Renal cortical epithelial cell (primary cell): ENCODE measurements at places on chromosomes 6 and 20.

DNA sequence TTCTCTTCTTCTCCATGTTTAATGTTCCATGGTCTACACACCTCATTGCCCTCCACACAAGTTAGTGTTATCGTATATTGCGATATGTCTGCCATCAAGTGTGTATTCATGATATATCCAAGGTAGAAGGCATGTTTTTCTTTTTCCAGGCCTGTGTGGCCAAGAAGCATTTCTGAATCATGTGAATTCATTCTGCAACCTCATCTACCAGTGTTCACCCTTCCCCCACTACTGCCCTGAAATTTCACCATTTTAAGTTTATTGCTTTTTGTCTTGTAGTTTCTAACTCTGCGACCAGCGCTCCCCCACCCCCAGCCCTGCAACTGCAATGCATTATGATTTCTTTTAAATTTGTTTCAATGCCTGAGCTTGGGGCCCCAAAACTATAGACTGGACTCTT lies 618.0 kb upstream of the FLRT3 start:
- no peak for DNase-seq

DNA sequence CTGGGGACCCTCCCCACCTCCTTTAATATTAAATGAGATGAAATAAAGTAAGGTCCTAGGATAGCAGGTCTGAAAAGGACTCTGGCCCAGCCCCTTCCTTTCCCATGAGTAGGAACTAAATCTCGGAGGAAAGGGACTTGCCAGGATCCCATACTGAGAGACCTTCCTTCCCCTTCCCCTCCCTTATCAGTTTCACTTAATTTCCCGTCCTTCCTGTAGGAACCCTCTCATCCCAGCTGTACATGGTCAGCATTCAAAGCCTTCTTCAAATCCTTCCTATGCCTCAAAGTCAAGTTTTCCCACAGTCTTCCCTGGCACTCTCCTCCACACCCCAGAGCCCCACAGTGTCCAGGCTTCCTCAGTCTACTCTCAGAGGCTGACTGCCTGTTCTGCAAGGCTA lies 71.3 kb upstream of the MYL9 start:
- no peak for DNase-seq

DNA sequence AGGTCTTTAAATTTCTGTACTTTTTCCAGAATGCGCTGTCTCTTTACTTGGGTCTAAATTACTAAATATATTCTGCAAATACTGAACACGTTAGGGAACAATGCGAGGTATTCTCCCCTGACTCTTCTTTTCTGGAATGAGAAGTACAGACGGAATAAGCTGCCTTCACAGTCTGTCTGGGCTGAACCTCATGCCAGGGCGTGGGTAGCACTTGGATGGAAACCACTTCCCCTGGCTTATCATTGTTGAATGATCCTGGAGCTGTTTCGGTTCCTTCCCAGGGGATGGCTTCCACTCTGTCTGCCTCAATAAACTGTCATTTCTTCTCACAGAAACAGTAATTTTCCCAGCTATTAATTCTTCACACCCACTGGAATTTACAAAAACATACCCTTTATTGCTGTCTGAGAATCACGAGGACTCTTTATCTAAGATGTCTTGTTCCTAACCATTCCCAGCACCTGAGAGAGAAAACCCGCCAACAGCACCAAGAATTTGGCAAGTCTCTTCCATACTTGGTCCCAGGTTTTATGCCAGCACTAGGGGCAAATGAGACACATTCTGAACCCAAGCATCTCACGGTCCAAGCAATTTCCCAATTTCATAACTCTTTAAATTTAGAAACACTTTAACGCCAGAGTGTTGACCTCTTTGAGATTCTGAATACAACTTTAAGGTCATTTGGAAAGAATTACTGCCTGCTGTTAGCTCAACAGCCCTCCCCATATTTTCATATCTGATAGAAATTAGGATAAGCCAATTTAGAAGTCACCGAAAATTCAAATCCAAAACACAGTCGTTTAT lies 43.2 kb upstream of the ADGRF5 start:
- DNase-seq = no peak

GRCh38 chr6:47141171-47141570 lies 99.0 kb upstream of the ADGRF1 start:
- no peak for DNase-seq

DNA sequence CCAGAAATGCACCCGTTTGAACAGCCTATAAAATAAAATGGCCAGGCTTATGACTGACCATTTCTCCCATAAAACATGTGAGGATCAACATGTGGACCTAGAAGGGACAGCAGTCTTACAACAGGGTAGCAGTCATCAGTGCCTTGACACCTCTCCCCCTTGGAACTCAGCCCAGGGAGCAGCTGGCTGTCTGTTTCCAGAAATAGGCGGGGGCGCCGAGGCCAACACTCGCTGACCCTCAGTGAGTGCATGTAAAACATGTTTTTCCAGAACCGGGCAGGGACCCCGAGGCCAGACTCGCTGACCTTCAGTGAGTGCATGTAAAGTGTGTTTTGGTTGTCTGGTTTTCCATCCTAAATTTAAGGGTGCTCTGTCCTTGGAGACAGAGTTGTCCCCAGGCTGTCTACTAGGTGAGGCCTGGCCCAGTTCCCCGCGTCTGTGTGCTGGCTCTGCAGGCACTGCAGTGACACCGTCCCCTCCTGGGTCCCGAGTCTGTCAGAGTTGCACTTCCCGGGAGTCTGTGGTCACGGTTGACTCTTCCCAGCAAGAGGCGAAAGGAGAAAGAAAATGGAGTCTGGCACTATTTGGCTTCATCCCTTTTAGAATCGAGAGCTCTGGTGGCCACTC lies 19.8 kb upstream of the ADRM1 start:
- no peak for DNase-seq

- DNase-seq = no peak
Observed at GRCh38 chr6:138526822-138527235, 27.5 kb upstream of the NHSL1 start.

- no peak for DNase-seq
Observed at GRCh38 chr6:14197118-14197517, 79.5 kb downstream of the CD83 start.

- DNase-seq = no peak
Observed at GRCh38 chr20:58081846-58082245, 146.6 kb downstream of the ANKRD60 start.

GRCh38 chr6:115832186-115832585 lies 228.5 kb downstream of the FRK start:
- DNase-seq = no peak

- DNase-seq = no peak
Observed at GRCh38 chr6:31765559-31765909, 3.1 kb downstream of the SAPCD1 start.

DNA sequence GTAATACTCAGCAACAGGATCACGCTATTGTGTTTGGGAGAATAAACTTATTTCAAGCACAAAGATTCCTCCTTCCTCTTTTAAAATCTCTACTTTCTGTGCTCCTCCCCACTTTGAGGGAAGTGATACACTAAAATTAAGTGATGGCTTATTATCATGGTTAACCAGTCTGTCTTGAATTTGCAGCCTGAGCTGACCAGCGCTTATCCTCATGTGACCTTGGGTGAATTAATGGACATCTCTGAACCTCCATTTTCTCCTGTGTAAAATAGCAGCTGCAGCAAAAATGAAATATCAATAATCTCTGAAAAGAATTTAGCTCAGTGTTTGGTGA lies 222.6 kb downstream of the BCAS1 start:
- DNase-seq = no peak

GRCh38 chr6:137696765-137697164 lies 170.3 kb upstream of the TNFAIP3 start:
- no peak for DNase-seq

DNA sequence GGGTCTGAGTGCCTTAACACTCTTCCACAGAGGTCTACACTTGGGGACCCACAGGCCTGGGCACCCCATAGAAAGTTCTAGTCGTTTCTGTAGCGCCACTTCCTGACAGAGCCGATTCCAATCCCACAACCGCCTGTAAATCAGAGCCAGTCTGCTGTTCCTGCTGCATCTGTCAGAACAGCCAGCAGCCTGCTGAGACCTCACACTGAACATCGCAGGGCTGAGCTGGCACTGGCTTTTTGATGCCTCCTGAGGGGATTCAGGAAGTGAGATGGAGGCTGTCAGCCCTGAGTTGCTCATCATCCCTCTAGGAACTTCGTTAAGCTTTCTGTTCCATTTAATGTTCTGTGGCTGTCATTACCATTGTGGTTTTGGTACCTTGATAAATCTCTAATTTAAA lies 48.9 kb downstream of the DCBLD1 start:
- no peak for DNase-seq

DNA sequence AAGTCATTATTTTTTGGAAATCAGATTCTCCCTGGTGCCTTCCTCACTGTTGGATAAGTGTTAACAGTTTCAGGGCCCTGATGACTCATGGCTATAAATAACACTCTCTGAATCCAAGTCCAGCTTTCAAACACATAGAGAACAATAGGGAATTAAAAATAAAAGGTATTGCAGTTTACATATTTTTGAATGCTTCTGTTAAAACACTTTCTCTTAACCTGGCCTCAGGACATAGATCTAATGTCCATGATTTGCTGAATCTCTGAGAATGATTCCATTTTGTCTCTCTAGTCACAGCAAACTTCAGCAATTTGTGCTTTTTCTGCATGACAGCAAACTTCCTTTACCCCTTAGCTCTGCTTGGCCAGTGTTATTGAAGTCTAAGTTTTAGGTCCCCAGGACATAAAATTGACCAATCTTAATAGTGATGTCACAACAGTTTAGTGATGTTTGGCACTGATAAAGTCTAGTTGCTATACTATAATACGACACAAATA lies 1192.4 kb upstream of the CITED2 start:
- peak; percentile 74 for DNase-seq

DNA sequence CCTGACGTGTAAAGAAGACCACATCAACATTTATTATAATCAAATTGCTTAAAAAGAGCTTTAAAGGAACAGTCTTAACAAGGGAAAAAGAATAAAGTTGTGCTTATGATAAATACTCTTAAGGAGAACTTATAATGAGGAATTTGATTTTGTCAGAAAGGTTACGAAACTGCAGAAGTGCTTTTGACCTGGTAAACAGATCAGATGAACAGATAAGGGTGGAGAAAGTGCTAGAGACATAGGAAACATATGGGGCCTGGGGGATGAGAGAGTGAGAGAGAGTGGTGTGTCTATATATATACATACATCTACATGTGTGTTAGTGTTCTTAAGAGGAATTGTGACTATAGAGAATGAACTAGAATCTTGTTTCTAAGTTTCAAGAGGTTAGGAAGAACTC lies 186.2 kb upstream of the GJE1 start:
- DNase-seq = no peak

DNA sequence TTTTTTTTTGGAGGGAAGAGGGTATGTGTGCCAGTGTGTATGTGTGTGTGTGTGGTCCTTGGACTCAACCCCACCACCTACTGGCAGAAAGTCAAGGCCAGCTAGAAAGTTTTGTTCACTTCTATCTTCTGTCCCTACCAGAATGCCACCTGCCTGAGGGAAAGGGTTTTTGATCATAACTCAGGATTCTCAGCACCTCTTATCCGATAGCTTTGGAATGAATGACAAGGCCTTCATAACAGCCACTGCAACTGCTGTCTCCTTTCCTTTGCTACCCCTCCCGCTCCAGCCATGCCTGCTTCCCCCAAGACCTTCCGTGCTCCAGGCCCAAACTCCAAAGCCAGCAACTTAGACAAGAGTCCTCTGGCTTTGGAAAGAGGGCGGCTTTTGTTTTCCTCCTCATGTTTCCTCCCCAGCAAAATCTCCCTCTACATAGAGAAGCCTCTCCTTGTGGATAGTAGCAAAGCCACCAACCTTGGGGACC lies 18.7 kb downstream of the BTN3A1 start:
- DNase-seq = peak; percentile 31
